GM03348 (cell line): ENCODE measurements at places on chromosomes 11 and 22.

GRCh38 chr11:14336507-14337503 lies 22.2 kb downstream of the RRAS2 start:
- DNase-seq = peak; percentile 64

DNA sequence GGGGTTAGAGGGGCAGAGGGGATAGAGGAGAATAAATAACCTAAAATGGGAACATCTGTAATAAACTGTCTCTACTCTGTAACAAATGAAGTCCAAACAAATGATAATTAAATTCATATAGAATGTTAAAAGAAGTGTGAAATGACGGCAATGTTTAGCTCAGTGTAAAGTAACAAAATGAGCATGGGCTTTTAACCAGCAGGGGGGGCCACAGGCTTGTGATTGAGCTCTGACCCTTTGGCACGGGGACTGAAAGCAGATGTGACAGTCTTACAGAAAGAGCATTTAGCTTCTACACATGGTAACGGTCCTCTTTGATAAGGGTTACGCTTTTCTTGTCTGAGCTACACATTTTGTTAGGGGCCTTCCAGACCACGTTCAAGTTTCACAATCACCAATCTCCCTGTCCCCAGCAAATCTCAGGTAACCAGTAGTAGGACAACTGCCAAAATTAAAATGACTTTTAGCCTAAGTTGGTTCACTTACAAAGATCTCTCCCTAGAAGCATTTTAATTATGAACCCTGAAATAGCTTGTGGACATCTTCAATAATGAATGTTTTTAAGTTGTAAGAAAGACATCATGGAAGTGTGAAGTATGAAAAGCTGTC lies 262.5 kb downstream of the DCDC1 start:
- DNase-seq = peak; percentile 48

GRCh38 chr11:94800414-94800813 lies 32.3 kb downstream of the AMOTL1 start:
- peak; percentile 70 for DNase-seq

DNA sequence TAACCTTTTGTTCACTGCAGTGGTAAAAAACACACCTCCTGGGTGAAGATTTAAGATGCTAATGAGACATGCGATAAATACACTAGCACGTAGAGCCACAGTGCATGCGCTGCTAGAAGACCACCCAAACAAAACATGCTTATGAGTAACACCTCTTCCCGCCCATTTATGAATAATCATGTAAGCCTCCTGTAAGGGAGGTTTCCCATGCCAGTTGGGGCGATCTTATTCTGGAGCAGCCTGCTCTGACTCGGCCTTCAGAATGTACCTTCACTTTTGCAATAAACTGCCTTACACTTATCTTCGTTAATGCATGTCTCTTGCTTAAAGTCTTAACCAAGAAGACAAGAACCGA lies 18.1 kb upstream of the SCARF2 start:
- DNase-seq = no peak

- DNase-seq = no peak
These were observed 231.1 kb downstream of the TENM4 start for GRCh38 chr11:79209540-79210266.

DNA sequence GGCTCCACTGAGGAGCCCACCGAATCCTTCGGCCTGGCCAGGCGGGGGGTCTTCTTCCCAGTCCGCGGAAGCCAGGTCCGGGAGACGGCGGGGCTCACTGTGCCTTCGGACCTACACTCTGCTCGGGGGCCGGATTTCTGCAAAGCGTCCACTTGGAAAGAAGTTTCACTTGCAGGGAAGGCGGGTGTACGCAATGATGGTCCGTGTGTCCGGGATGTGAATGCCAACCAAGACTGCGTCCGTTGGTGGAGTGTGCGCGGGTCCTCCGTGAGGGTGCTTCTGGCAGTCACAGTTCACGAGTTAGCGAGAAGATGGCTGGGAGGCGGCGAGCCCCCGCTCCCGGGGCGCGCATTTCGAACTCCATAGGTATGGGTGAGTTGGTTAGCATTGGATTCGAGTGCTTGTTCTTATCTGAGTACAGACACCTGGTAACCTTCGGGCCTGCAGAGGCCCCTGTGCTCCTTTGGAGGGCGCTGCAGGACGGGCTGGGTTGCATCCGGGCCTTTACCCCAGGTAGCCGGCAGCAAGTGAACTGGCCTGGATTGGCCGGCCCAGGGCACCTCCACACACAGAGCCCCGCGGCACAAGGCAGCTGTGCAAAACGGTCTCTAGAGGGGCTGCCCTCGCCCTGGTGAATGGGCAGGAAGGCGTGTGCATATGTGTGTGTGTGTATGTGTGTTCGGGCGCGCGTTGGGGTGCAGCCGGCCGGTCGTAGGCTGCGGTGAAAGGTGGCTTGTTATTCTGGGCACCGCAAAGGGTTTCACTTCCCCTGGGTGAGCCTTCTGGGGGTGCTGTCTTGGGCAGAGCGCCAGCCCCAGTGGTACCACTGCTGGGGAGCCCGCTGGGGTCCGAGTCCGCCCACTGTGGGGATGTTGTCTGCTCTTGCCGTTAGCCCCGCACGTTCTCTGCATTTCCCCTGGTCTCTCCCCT lies 13.3 kb upstream of the CYP2R1 start:
- DNase-seq = peak; percentile 26

- no peak for DNase-seq
These were observed 2.2 kb upstream of the KCNQ1OT1 start for GRCh38 chr11:2701898-2702434.

- DNase-seq = no peak
These were observed 37.4 kb downstream of the SMC1B start for GRCh38 chr22:45376009-45376408.

DNA sequence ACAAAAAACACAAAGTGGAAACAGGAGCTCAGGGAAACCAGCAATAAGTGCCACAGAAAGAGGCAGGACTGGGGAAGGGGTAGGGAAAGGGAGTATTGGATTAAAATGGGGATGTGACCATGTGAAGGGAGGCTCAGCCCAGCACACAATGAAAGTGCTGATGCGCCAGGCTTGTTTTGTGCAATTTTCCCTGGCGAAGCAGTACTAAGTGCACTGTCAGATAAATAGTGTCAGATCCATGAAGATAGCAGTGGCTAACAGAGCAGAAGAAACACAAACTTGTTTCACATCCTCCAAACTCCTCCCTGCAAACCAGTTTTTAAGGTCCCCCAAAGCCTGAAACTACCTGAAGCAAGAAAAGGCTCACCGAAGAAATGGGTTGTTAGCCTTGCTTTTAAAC lies 50.7 kb upstream of the RAPSN start:
- DNase-seq = no peak

GRCh38 chr11:92793189-92793588 lies 176.3 kb upstream of the MTNR1B start:
- no peak for DNase-seq

GRCh38 chr11:99739464-99740089 lies 718.8 kb downstream of the CNTN5 start:
- DNase-seq = peak; percentile 52

DNA sequence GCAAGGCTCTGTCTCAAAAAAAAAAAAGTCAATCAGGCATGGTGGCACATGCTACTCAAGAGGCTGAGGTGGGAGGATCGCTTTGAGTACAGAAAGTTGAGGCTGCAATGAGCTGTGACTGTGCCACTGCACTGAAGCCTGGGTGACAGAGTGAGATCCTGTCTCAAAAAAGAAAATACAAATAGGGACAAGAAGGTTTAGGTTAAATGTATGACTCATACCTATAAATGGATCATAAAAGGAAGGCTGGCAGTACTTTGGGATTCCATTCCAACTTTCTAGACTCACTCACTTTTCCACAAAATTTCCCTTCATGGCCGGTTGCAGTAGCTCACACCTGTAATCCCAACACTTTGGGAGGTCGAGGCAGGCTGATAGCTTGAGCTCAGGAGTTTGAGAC lies 25.6 kb upstream of the OSBP start:
- DNase-seq = no peak

GRCh38 chr11:705646-706438 lies at the start of gene EPS8L2:
TSS of gene EPS8L2 (plus strand) at chr11:706231. CDS start at chr11:709408, 3,177 bp downstream.
- DNase-seq = peak; percentile 59

- peak; percentile 8 for DNase-seq
These were observed 63.2 kb downstream of the GRIA4 start for GRCh38 chr11:105673089-105673488.

DNA sequence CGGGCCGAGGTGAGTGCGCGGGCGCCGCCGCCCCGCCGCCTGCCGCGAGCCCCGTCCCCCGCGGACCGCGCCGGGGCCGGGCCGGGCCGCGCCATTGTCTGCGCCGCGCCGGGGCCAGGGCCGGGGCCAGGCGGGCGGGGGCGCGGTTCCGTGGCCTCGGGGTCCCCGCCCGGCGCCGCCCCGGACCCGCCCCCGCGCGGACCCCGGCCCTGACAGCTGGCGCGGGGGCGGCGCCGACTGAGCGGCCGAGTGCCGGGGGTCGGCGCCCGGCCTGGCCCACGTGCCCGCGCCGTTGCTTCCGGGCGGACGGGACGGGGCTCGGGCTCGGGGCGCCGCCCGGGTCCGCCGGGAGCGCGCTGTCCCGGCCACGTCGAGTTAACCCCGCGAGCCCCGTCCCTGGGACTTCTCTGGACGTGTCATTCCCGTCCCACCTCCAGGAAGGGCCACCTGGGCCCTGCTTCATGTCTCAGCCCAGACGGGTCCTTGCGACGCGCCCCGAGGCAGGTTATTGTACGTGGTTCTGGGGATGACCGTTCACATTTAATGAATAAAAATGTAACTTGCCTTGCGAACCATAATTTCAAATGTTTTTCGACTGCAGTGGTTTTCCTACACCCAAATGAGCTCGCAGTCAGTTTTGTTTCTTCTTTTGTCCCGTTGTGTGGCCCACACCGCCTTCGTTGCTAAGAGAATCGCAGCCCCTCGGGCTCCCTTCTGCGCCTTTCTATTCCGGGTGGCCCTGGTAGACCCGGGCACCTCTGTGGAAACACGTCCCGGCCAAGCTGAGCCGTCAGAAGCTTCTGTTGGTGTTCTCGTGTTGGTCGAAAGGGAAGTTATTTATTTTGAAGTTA lies 562 bp downstream of the ZBED4 start:
- DNase-seq = peak; percentile 54

DNA sequence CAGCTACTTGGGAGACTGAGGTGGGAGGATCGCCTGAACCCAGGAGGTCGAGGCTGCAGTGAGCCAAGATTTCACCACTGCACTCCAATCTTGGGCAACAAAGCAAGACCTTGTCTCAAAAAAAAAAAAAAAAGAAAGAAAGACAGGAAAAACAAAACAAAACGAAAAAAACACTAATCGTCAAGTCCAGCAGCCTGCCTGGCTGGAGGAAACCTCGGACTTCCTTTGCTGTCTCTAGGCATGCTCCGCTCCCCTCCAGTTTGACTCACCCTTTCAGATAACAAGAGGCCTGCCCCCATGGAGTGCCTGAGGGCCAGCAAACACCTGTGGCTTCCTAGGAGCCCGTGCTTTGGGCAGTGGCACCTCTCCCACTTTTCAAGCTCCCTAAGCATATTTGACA lies 28.8 kb upstream of the CHKA start:
- DNase-seq = no peak

DNA sequence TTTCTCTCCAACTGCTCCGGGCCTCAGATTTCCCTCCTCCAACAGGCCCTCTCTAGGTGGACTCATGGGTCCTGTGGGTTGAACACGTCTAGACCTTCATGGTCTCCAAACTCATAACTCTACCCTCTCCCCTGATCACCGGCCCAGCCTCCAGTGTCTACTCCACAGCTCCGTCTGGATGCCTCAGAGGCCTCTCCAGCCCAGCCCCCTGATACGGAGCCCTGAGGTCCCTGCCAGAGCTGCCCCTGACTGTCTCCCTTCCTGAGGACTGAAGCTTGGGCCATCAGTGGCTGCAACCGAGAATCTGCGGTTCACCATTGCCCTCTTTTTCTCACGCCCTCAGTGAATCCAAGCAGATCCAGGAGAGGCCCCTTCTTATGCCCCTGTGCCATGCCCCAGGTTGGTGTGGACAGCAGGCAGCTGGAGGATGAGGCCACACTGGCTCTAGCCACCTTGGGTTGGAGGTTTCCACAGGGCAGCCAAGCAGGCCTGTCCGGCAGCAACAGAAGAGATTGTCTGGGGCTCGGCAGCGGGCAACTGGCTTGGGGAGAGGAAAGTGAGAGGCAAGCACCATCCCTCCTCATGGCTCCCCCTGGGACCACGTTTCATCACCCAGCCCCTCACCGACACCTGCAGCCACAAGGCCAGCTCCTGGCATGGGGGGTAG lies 104.6 kb upstream of the FGF3 start:
- DNase-seq = no peak

GRCh38 chr11:96293598-96294021 lies 49.4 kb downstream of the MAML2 start:
- DNase-seq = peak; percentile 37

DNA sequence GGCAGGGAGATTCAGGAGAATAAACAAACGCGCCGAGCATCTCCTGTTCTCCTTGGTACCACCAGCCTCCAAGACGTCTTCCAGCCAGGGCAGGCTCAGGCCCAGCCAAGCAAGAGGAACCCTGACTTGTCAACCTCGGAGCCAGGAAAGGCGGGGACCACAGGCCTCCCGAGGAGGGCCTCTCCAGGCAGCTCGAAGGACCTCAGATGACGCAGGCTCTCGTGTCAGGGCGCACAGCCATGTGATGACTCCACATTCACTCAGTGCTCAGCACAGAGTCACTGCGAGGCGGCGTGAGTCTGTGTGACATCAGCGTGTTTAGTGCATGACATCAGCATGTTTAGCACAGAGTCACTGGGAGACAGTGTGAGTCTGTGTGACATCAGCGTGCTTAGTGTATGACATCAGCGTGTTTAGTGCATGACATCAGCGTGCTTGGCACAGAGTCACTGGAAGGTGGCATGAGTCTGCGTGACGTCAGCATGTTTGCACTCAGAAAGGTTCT lies 241.4 kb downstream of the BRD1 start:
- DNase-seq = no peak

- DNase-seq = peak; percentile 72
These were observed 24.4 kb downstream of the SREBF2 start for GRCh38 chr22:41857155-41857859.

- DNase-seq = no peak
These were observed 887.1 kb downstream of the DLG2 start for GRCh38 chr11:84740050-84740449.

DNA sequence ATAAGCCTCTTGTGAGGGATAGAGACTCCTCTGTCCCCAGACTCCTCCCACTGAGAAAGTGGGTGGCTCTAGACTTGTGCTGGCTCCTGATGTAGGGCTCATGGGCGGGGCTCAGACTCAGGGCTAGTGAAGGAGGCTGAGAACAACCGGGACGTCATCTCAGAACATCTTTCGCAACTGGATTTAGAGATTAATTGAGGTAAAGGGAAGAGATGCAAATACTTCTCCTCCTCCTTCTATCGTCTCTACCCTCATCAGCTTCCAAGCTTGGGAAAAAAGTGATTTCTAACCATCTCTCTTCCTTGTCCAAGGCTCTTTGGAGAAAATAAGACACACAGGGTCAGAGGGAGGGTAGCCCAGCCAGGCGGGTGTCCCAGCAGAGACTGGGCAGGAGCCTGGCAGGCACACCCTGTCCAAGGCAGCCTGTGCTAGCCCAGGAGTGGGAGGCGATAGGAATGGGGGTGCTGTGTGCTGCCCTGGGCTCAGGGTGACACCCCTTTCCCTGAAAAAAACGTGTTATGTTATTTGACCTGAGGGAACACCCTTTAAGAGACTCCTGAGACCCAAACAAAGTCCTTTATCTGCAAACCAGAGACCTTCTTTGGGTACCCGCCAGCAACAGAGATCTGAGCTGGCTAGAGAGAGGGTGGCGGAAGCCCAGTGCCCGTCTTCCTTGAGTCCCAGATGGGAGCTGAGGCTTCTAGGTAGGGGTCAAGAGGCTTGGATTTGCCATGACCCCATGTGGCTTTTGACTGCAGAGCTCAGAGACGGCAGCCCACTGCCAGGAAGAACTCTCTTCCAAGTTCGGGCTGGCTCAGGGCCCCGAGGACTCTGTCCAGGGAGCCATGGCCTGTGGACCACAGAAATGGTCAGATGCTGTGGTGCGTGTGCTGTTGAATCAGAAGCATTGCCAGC lies 160.9 kb downstream of the ADAMTS15 start:
- DNase-seq = peak; percentile 72

GRCh38 chr11:124081483-124081882 lies 33.8 kb upstream of the VWA5A start:
- no peak for DNase-seq
